Naive thymus-derived CD4-positive, alpha-beta T cell (primary cell): ENCODE measurements at places on chromosomes 11 and 22. TPM values are rescaled to one million over a fixed set of nuclear protein-coding genes. Genes with fewer than 3 reads are reported as not detected.

The ARHGAP20 gene
- not detected for polyA plus RNA-seq

The OR2D2 gene
- polyA plus RNA-seq, result not detected

The GGT1 gene
- polyA plus RNA-seq, result 2.4 TPM

The FAM111B gene
- not detected for polyA plus RNA-seq

The CBL gene
- polyA plus RNA-seq, result 17.5 TPM
